NCI-H2171 treated with DMSO at 0.1 percent for 48 hours (cell line): ENCODE measurements at places on chromosomes 4 and X.

- no peak for DNase-seq
Measured at GRCh38 chr4:57588557-57588956, 478.4 kb upstream of the IGFBP7 start.

- peak; percentile 45 for DNase-seq
Measured at GRCh38 chrX:63686878-63687714, 97.9 kb downstream of the ARHGEF9 start.

- DNase-seq, result no peak
Measured at GRCh38 chr4:19971829-19972228, 279.9 kb upstream of the SLIT2 start.

- DNase-seq, result no peak
Measured at GRCh38 chr4:110489901-110490508, 14.1 kb downstream of the ENPEP start.

- no peak for DNase-seq
Measured at GRCh38 chr4:71411981-71412380, 73.2 kb downstream of the SLC4A4 start.
